ENCODE measurements at places on chromosomes 2 and 18. TPM values are rescaled to one million over a fixed set of nuclear protein-coding genes. Genes with fewer than 3 reads are reported as not detected.

PRSS56 gene
- total RNA-seq = 52.4 TPM

ATP6V1B1 gene
- 4.6 TPM for total RNA-seq

GRCh38 chr2:30252723-30253701 is 21.7 kb downstream of the LBH start:
- no peak for DNase-seq

DNA sequence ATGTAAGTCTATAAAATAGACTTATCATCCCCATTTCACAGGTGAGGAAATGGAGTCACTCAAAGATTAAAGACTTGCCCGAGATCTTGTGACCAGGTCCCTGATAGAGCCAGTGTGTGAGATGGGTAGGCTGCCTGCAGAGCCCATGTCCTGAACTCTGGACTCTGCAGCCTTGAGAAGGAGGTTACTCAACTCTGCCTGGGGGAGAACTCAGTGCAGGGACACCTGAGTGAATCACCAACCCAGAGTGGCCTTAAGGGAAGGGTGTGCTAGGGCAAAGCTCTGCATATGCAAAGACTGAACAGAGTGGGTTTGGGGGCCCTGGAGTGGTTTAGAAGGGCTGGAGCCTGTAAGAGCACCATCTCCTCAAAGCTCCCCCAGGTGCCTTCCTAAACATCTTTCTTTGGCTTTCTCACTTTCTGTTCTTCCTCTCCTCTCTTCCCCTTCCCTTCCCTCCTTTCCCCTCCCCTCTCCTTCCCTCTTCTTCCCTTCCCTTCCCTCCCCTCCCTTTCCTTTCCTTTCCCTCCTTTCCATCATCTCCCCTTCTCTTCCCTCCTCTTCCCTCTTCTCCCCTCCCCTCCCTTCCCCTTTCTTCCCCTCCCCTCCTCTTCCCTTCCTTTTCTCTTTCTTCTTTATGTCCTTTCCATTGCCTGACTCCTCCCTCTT is 67.6 kb downstream of the CELF4 start:
- DNase-seq = no peak

- no peak for DNase-seq
Observed at GRCh38 chr2:219517954-219518778, 3.9 kb downstream of the ASIC4 start.

DNA sequence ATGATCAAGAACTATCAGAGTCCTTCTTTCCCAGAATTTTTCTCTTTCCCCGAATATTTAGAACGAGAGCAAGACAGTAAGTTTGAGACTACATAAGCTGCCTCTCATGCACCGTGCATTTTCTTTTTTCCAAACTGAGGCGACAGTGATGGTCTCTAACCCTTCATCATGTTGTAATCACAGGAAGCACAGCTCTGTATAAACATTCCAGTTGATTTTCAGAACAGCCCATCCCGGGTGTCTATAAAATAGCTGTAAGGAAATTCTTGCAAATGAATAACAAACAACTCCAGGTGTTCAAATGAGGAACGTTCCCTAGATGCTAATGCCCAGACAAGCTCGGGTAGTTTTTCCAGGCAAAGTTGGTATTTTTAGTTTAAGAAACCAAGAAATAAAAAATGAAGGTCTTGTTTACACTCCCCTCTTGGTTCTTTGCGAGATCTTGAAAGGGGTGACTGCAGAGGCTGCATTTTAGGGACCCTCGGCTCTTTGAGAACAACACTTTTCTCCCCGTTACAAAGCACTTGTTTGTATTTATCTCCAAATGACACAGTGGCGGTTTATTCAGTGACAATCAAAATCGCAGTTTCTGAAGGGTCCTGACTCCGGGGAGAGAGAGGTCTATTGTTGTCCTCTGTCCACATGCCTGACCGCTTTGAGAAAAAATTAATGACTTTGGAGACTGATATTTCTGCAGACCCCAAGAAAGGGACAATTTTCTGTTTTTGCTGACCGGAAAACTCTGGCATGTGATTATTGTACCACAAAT is 101.1 kb upstream of the NCK2 start:
- DNase-seq = no peak

All from neural crest cell (in vitro differentiated cells).